ENCODE measurements at places on chromosomes 3 and 15. TPM values are rescaled to one million over a fixed set of nuclear protein-coding genes. Genes with fewer than 3 reads are reported as not detected.

DNA sequence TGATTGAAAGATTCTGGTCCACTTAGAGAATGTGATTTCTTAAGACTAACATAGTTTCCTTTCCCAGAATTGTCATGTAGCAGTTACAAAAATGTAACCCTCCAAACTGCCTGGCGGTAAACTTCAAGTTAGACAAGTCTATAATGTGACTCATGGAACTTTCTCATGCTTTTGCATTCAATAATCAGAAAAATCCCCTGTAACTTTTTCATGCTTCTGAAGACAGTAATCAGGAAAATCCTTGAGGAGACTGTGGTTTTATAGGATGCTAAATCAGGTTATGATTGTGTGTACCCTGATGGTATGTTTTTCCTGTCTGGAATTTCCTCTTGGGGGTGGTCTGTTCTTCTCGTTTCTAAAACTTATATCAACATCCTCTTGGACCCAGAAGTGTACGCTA is 74.0 kb upstream of the RARB start:
- DNase-seq = no peak
- H3K36me3 ChIP-seq = no peaks in the 10 kb centered on the region
- no peaks in the 10 kb centered on the region for H3K27me3 ChIP-seq
- no peak overlapping the region for H3K27ac ChIP-seq

GHSR gene
- not detected for total RNA-seq

GRCh38 chr3:129365296-129366136 is 62.9 kb downstream of the EFCAB12 start:
- no peaks in the 10 kb centered on the region for H3K4me1 ChIP-seq
- no peaks in the 10 kb centered on the region for H3K36me3 ChIP-seq

DNA sequence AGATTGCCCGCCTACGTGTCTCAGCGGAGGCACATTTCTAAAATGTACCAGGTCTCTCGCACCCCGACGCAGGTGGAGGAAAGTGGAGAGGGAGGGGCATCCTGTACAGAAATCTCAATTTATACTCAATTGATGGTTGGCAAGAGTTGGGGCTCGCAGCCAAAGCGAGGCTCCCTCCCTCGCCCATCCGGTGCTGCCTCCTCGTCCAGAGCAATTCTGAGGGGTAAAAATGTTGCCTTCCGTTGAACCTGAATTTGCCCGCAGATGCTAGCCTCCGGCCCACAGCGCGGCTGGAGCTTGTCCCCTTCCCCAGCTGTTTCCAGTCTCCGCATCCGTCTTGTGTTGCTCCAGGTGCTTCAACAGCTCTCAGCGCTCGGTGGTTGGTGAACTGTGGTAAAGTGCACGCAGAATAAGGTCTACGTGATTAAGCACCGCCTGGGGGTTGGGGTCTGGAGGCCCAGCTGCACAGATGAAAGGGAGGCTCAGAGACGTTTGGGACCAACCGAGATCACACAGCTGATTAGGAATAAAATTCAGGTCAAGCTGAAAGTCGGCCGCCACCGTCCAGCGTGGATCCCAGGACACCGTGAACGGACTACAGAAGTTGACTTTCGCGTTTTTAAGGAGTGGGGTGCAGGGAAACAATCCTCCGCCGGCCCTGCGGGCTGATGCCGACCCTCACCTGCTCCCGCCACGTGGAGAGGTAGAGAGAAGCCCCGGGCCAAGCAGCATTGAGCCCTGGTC is 846 bp upstream of the POLG start:
- peaks cover 2% of the 10 kb centered on the region for H3K27me3 ChIP-seq
- peak overlapping the region; percentile 88 for H3K4me3 ChIP-seq
- peak overlapping the region; percentile 99 for H3K27ac ChIP-seq
- H3K4me1 ChIP-seq = peaks cover 38% of the 10 kb centered on the region
- DNase-seq = no peak

GRCh38 chr3:114760679-114761078 is 386.4 kb downstream of the ZBTB20 start:
- no peak overlapping the region for H3K4me3 ChIP-seq
- no peaks in the 10 kb centered on the region for H3K36me3 ChIP-seq
- H3K27me3 ChIP-seq = no peaks in the 10 kb centered on the region
- no peak for DNase-seq
- peaks cover 24% of the 10 kb centered on the region for H3K4me1 ChIP-seq

TMIE gene
- 0.39 TPM for total RNA-seq

GRCh38 chr15:47412802-47413201 is 304.5 kb upstream of the SEMA6D start:
- no peaks in the 10 kb centered on the region for H3K4me1 ChIP-seq
- H3K4me3 ChIP-seq = no peak overlapping the region
- H3K36me3 ChIP-seq = no peaks in the 10 kb centered on the region
- no peaks in the 10 kb centered on the region for H3K27me3 ChIP-seq
- no peak for DNase-seq

DNA sequence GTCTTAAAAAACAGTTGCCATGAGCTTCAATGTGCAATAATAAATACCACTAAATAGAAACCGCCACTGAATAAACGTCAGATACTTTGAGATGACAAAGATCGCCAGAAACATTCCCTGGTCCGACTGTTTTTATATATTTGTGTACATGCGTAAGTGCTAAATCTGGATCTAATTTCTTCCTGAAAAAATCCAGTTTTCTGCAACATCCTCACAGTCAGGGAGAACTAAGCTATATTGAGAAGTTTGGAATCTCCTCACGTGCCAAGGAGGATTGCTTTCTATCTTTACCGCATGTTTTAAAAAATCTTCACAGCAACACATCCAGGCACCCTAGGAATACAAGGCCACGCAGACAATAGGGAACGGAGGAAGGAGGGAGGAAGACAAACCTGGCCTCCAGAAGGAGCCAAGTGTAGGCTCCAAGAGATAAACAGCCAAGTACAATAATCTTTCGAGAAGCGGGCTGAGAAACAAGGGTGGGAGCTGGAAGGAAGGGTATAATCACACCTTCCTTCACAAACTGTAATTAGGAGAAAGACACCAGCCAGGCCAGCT is 5.7 kb downstream of the VGLL4 start:
- H3K36me3 ChIP-seq = peaks cover 10% of the 10 kb centered on the region
- no peak overlapping the region for H3K4me3 ChIP-seq
- no peak overlapping the region for H3K27ac ChIP-seq
- peaks cover 44% of the 10 kb centered on the region for H3K4me1 ChIP-seq

DNA sequence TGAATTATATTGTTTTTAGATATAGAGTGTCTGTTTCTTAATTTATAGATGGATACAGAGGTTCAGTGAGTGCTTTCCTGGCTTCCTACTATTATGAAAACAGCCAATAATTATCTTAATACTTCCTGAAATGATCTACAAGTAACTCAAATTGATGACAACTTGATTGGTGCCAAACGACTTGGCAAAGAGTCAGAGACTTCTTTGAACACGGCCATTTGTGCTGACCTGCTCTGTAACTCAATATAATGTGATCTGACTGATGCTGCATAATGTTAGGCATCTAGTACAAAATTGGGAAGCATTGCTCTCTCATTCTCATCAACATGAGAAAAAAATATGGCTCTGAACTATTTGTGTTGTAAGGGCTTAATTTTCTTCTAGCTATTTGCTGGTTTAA is 193.9 kb downstream of the DIPK2A start:
- H3K36me3 ChIP-seq = no peaks in the 10 kb centered on the region
- no peaks in the 10 kb centered on the region for H3K27me3 ChIP-seq
- DNase-seq = no peak

- H3K4me1 ChIP-seq = peaks cover 52% of the 10 kb centered on the region
- H3K27ac ChIP-seq = peak overlapping the region; percentile 59
- H3K27me3 ChIP-seq = no peaks in the 10 kb centered on the region
- no peak overlapping the region for H3K4me3 ChIP-seq
These were observed 25.3 kb upstream of the IL20RB start for GRCh38 chr3:136932523-136932922.

DNA sequence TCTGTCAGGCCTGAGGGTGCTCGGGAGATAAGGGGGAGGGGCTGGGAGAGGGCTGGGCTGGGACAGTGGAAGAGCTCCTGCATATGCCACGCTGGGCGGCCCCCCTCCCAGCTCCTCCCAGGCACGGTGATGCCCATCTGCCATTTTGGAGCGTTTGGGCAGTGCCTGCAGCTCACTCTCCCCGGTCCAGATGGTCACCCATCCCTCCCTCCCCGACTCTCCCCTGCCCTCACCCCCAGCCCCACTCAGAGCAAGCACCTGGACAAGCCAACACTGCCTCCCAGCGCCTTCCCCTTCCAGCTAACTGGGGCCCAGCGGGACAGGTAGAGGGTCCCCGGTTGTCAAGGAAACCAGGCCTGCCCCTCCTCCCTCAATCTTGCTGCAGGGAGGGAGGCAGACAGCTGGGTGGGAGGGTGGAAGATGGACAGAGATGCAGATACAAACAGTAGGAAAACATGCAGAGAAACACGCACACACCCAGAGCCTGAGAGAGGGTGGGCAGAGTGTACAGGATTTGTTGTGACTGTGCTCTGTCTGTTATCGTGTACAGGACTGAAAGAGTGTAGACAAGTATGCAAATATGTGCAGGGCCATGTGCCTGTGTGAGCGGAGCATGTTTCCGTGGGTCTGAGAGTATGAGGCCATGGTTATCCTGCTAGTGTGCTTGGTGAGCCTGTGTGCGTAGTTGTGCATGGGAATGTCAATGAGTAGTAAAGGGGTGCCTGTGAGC is 17.5 kb upstream of the CORO2B start:
- H3K36me3 ChIP-seq = no peaks in the 10 kb centered on the region
- DNase-seq = no peak
- no peak overlapping the region for H3K4me3 ChIP-seq
- peaks cover 23% of the 10 kb centered on the region for H3K4me1 ChIP-seq

- DNase-seq = no peak
- H3K4me3 ChIP-seq = peak overlapping the region; percentile 81
- H3K4me1 ChIP-seq = peaks cover 9% of the 10 kb centered on the region
- no peaks in the 10 kb centered on the region for H3K36me3 ChIP-seq
These were observed 155.7 kb downstream of the KLF13 start for GRCh38 chr15:31482122-31482922.

- H3K27me3 ChIP-seq = no peaks in the 10 kb centered on the region
- DNase-seq = no peak
- H3K36me3 ChIP-seq = peaks cover 9% of the 10 kb centered on the region
- peak overlapping the region; percentile 98 for H3K27ac ChIP-seq
- H3K4me3 ChIP-seq = peak overlapping the region; percentile 97
These were observed 907 bp upstream of the HERC1 start for GRCh38 chr15:63834500-63835210.

GRCh38 chr3:32106132-32106928 is at the start of gene GPD1L:
Gene GPD1L, plus strand, starts transcription at chr3:32106620. Its CDS starts 92 bp downstream, at chr3:32106712.
- no peaks in the 10 kb centered on the region for H3K27me3 ChIP-seq
- H3K36me3 ChIP-seq = peaks cover 9% of the 10 kb centered on the region
- H3K4me3 ChIP-seq = peak within 1 kb of the TSS; percentile 96
- peaks cover 18% of the 10 kb centered on the region for H3K4me1 ChIP-seq
- H3K27ac ChIP-seq = peak within 1 kb of the TSS; percentile 87
- peak; percentile 93 for DNase-seq

GUCA1C gene
- total RNA-seq = not detected

- H3K27ac ChIP-seq = no peak overlapping the region
- H3K4me1 ChIP-seq = peaks cover 6% of the 10 kb centered on the region
- no peaks in the 10 kb centered on the region for H3K36me3 ChIP-seq
- DNase-seq = no peak
- H3K4me3 ChIP-seq = no peak overlapping the region
- no peaks in the 10 kb centered on the region for H3K27me3 ChIP-seq
These were observed 258.3 kb upstream of the ZPLD1 start for GRCh38 chr3:102176333-102177050.

GRCh38 chr3:188567478-188568195 is 413.7 kb downstream of the LPP start:
- H3K27me3 ChIP-seq = no peaks in the 10 kb centered on the region
- DNase-seq = no peak
- peaks cover 1% of the 10 kb centered on the region for H3K36me3 ChIP-seq
- H3K27ac ChIP-seq = no peak overlapping the region
- H3K4me1 ChIP-seq = peaks cover 2% of the 10 kb centered on the region
- H3K4me3 ChIP-seq = no peak overlapping the region

DNA sequence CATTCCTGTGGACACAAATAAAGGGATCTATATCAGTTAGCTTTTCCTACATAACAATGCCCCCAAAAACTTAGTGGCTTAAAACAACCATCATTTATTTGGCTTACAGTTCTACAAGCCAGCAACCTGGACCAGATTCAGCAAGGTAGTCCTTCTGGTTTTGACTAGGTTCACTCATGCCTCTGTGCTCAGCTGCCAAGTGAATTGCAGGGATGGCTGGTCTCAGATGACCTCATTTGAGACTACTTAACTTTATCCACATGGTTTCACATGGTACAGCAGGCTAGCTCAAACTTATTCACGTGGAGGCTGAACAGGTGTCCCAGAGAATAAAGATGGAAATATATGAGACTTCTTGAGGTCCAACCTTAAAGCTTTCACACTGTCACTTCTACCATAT is 119.3 kb upstream of the BFSP2 start:
- no peaks in the 10 kb centered on the region for H3K27me3 ChIP-seq
- no peak overlapping the region for H3K27ac ChIP-seq
- H3K36me3 ChIP-seq = no peaks in the 10 kb centered on the region
- no peak for DNase-seq
- H3K4me3 ChIP-seq = no peak overlapping the region

GRCh38 chr3:160279657-160280056 is 54.4 kb downstream of the C3orf80 start:
- no peak for DNase-seq
- H3K4me3 ChIP-seq = no peak overlapping the region
- no peak overlapping the region for H3K27ac ChIP-seq
- H3K27me3 ChIP-seq = no peaks in the 10 kb centered on the region
- H3K4me1 ChIP-seq = no peaks in the 10 kb centered on the region

- DNase-seq = peak; percentile 49
- H3K27me3 ChIP-seq = no peaks in the 10 kb centered on the region
- peak overlapping the region; percentile 97 for H3K4me3 ChIP-seq
- H3K36me3 ChIP-seq = peaks cover 29% of the 10 kb centered on the region
These were observed 1.0 kb downstream of the ANP32A start for GRCh38 chr15:68819495-68820294.
